ENCODE measurements at places on chromosomes 7 and 10.

- DNase-seq: no peak
Observed at GRCh38 chr7:45187089-45187945, 29.7 kb downstream of the RAMP3 start.

- DNase-seq: no peak
Observed at GRCh38 chr7:43750016-43750887, 8.2 kb upstream of the BLVRA start.

DNA sequence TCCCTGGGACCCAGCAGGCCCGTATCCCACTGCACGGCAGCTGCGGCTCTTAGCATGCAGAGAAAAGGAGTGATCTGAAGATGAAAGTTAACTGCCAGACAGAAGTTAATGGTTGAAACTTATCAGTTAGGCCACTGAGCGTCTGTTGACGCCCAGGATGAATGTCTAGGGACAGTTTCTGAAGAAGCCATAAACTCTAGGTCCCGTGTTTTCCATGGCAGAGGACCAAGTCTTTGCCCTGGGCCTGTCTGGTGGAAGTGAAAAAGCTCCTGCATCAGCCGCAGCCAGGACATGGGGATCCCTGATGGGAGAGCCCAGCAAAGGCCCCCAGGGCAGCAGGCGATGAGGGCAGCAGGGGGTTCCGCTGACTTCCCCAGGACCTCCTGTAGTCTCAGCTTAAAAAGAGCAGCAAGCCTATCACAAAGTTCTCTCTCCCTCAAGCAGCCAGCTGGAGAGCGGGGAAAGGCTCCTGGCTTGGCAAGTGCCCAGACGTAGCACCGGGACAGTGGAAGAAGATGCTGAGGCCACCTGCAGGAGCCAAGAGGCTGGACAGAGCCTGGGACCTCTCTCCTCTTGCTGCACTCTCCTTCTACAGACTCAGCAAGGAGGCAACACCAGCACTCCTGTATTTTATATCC, 79.6 kb downstream of the TNS3 start:
- DNase-seq: peak; percentile 65

DNA sequence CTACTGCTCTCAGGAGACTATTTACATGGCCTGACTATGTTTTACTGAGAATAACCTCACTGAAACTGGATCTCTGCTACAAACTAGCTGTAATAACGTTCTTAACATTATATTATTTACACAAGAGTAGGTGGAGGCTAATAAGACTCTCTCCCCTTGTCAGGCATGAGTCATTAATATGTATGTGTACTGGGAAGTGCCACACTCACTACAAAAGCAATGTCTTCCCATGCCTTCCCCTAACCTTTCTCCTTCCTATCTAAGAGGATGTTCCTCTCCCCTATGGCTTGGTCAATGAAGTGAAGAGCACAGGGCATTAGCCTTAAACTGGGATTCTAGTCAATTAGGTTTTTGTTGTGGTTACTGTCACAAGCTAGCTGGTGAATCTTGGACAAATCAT, 147.9 kb downstream of the DGKB start:
- no peak for DNase-seq

DNA sequence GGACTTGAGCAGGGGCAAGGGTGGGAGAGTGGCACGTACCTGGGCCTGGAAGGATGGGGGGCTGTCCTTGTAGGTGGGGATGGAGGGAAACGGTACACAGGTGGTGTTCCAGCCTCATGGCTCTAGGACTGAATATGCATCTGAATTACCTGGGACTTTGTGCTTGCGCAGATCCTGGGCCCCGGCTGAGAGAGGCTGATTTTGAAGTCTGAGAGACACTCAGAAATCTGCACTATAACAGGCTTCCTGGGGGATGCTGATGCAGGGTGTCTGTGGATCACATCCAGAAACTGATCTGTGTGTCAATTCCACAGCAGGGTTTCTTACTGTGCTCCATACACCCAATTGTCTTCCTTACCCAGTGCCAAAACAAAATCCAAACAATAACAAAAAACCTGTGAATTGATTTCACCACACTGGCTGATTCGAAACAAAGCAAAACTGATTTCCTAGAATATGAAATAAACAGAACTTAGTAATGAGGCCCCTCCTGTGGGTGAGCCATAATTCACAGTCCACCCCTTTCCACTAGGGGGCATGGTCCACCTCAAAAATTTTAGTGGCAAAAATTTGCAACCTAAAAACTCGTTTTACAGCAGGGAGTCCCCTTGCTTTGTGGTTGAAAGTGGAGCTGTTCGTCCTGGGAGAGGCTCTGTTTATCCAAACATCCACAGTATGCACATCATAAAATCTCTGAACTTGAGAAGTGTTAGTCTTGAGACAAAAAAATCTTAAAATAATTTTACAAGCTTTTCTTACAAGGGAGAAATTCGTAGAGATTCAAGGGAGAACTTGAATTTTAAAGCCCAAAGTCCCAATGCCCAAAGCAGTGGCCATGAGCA, 32.0 kb upstream of the PLEKHA1 start:
- peak; percentile 51 for DNase-seq

DNA sequence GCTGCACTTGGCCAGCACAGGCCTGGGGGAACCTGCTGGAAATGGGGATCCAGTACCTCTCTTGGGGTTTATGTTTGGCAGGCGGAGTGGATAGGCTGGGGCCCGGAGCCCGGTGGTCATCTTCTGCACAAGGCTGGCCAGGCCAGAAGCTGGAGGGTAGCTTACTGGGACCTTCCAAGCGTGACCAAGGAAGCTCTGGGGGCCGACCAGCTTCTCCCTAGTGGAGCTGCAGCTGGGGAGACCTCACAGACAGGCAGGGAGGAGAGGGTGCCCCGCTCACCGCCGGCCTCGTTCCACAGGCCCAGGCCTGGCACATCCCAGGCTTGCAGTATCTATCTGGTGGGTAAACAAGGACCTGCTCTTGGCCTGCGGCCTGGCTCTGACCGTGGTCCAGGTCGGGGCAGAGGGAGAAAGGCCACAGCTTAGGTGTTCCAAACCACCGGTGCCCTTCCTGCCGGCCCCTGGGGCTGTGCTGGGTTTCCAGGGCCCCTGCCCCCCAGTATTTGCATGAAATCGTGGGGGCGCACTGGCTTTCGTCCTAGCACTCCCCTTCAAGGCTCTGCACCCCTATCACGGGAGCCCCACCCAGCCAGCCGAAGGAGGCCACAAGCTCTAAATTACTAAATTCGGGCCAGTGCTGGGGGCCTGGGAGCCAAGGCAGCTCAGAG, 1.5 kb upstream of the ELFN1 start:
- DNase-seq: peak; percentile 39

GRCh38 chr7:68676813-68677535, 921.3 kb upstream of the AUTS2 start:
- DNase-seq: no peak

- DNase-seq: no peak
Observed at GRCh38 chr10:15739254-15739970, 19.7 kb upstream of the ITGA8 start.
